ENCODE measurements at places on chromosomes 2 and 18.

DNA sequence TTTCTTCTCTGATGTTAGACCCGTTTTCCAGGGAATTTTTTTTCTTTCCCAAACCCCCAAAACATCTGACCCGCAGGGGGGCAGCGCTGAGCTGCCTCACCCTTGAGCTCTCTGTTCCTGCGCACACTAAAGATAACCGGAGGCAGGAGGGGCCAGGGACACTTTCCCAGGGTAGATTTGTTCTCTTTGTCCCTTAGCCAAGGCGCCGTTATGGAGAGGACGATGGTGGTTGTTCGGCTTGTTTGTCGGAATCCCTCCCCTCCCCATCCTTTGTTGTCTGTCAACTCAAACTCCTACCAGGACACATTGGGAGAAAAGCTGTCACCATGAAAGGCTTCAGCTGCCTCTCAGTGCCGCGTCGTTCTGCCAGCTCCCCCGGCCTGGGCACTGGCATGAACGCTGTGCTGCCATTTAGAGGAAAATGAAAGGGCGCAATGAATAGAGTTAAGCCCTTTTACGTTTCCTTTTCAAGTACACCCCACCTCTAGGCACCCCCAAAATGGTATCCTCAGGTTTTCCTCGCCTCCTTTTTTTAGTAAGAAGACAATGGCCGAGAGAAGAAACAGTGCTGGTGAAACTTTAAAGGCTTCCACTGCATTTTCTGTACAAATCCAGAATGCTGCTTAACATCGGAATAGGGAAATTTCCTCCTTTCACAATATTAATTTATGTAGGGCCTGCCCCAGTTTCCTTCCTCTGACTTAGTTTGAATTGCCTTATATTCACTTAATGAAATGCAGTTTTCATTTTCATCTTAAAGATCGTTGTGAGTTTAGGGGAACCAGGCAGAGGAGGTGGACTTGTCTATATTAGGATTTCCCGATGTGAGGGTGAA, 62.1 kb downstream of the RND3 start:
- DNase-seq, result no peak

- no peak for DNase-seq
These were observed 16.7 kb downstream of the WIPF1 start for GRCh38 chr2:174580951-174581350.

DNA sequence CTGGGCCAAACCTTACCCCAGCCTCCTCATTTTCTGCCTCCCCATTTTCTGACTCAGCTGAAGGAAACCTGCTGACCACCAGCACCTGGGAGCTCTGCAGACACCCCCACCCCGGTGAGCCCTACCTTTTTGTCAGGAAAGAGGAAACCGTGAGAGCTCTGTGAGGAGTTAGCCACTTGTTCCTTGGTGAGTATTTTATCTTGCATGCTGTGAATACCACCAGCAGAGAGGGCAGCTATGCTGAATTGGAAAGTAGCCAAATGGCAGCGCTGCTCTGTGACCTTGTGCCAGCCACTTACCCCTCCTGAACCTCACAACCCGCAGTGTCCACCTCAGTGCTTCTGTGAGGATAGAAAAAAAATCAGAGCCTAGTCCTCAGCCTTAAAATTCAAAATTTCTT, 2.5 kb downstream of the MPPE1 start:
- no peak for DNase-seq

GRCh38 chr2:235343156-235343774, 150.6 kb upstream of the AGAP1 start:
- DNase-seq, result no peak

DNA sequence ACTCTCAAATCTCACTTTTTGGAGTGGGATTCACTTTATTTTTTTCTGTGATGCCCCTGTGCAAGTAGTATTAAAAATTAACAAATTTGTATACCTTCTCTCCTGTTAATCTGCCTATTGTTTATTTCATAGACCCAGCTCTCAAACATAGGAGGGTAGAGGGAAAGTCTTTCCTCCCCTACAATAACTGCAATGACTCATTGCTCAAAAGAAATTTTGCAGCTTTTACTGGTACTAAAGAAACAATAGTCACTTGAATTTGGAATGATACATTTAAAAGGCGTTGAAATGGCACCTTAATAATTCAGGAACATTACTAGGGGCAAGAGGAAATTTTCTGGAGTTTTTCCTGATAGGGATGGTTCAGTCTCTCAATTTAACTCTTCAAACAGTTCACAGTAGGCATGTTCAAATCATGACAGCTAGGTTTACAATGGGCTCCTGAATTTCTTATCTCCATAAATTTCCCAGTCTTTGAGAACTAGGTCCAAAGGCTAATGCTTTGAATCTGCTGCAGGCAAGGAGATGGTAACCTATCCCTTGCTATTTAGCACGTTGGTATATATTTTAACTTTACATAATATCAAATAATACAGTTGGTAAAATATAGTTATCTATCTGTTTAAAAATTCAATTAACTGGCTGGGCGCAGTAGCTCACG, 88.8 kb downstream of the CHN1 start:
- DNase-seq, result no peak

DNA sequence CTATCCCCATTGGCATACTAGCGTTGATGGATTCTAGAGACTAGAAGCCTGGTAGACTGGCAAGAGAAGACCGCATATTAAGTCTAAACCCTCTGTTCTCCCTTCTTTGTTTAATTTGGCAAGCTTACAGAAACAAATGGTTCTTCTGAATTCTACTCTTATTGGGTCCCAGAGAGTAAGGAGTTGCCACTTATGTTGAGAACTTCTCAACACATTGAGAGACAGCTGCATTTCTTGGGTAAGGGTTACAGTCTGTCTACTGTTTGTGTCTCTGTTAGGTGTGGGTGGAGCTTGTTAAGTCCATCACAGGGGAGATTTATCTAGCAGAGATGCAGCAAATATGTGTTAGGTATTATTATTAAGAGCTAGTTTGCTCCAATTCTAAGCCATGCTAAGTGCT, 435.8 kb upstream of the MEIS1 start:
- no peak for DNase-seq

- DNase-seq, result no peak
These were observed 1.1 kb downstream of the TMEM18 start for GRCh38 chr2:675982-676646.

DNA sequence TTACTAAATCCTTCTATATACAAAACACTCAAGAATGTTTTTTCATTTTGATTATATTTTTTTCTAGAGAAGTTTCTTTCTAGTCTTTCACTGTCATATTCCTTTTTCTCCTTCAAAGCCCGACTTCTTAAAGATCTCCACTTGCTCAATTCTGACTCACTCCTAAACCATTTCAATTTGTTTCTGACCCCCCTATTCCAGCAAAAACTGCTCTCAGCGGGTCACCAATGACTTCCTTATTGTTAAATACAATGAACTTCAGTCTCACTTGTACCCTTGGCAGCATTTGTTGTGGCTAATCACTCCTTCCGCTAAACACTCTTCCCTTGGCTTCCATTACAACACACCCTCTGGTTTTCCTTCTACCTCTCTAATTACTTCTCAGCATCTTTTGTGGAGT, 111.1 kb upstream of the RBBP8 start:
- DNase-seq, result no peak

- DNase-seq, result no peak
These were observed 820 bp downstream of the TMBIM1 start for GRCh38 chr2:218291318-218292047.

DNA sequence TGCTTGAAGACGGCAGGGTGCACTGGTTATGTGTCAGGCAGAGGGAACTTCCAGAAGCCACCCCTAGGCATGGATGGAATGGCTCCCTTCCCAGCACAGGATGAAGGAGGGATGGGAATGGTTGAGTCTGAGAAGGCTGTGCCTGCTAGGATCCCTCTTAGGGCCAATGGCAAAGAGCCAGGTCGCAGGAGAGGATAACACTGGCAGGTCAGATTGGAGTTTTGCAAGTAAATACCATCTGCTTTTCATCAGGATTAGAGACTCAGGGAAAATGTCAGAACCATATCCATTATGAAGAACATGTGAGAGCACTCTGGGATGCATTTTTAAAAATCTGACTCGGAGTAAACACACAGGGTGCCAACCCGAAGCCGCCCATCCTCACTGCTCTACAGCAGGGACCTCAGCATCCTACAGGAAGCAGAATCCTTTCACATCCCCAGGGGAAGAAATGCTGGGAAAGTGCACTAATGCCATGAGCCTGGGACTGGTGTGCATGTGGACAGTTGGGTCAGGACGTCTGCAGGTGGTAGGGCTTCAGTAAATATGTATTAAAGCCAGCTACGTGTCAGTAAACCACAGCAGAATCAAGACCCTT, 139.9 kb downstream of the MYT1L start:
- DNase-seq, result no peak

DNA sequence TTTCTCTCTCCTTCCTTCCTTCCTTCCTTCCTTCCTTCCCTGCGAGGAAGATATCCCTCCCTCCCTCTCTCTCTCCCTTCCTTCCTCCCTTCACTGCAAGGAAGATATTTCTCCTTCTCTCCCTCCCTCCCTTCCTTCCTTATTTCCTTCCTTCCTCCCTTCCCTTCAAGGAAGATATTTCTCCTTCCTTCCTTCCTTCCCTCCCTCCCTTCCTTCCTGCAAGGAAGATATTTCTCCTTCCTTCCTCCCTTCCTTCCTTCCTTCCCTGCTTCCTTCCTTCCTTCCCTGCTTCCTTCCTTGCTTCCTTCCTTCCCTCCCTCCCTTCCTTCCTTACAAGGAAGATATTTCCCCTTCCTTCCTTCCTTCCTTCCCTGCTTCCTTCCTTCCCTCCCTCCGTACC, 229.5 kb downstream of the ZBTB7C start:
- no peak for DNase-seq

GRCh38 chr2:192254444-192254843, 59.7 kb upstream of the TMEFF2 start:
- DNase-seq, result no peak

DNA sequence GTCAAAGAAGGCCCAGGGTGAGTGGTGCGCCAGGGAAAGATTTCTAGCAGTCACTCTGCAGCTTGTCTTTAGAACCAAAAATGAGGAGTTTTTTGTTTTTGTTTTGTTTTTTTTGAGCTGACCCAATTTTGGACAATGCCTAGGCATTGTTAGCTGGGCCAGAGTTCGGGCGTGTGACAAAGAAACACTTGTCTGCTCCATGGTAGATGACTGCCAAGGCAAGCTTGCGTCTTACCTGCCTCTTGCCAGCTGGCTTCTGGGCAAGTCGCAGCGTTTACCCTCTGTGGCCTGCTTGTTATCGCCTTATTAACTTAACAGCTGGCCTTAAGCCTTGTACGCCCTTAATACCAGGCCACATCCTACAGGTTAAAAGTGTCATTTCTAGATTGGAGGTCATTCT, 114.3 kb downstream of the GALNT1 start:
- DNase-seq, result no peak

GRCh38 chr2:231479455-231479854, 15.2 kb upstream of the NCL start:
- no peak for DNase-seq

DNA sequence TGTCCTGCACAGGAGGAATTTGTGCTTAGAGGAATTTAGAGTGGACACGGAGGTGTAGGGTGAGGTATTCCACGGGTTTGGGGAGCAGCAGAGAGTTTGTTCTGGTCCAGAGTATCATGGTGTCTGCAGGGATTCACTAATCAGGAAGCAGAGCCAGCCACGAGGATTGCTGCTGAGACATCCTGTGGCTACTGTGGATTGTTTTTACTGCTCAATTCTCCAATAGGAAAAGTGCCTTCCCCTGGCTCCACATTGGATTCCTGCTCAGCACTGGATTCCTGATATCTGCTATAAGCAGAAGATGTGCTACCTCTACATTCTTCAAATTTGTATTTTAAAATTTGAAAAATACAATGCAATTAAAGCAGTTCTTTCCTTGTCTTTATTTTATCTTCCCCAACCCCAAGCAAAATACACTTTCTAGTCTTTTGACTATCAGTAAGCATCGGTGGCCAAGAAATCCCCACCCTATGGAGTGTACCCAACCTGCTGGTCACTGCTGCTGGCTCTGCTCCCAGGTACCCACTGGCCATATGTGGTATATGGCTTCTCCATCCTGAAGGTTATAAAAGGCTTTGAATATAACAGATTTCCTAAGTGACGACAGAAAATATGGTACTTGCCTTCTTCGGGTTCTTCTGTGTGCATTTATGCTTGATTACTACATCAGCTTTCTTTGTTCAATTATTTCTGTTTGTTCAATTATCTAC, 1403.0 kb upstream of the NXPH2 start:
- no peak for DNase-seq

- no peak for DNase-seq
These were observed 108.1 kb downstream of the CTIF start for GRCh38 chr18:48646976-48647375.

- no peak for DNase-seq
These were observed 32.1 kb upstream of the INSIG2 start for GRCh38 chr2:118056165-118056534.

DNA sequence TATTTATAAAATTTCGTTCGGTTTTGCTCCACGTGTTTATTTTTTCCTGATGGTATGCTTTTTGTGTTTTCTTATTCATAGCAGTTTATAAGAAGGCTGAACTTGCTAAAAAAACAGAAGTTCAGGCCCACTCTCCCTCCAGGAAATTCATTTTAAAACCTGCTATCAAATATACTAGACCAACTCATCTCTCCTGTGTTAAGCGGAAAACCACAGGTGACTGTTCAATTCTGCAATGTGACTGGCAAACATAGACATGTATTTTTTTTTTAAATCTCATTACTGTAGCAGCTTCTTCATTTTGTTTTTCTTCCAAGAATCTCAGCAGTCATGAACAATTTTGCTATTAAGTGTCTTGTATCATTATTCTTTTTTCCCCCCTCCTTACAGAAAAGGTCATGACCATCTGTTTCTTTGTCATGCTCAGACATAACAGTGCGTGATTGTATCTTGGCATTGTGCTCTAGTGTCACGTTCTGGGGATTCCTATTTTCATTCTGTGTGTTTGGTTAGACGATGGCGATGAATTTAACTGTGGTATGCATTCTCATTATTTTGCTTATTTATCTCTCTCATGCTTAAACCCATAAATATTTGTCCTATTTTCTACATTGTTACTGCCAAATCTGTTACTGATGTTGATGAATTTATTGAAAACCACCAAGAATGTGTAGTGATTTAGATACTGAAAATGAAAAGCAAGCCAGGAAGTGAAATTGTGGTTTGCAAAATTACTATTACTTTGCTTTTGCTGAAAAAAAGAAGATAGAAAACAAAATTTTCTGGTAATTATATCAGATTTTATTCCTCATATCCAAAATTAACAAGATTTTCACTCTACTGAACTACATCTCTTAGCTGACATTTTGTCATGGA, 74.6 kb upstream of the UNC80 start:
- DNase-seq, result no peak

DNA sequence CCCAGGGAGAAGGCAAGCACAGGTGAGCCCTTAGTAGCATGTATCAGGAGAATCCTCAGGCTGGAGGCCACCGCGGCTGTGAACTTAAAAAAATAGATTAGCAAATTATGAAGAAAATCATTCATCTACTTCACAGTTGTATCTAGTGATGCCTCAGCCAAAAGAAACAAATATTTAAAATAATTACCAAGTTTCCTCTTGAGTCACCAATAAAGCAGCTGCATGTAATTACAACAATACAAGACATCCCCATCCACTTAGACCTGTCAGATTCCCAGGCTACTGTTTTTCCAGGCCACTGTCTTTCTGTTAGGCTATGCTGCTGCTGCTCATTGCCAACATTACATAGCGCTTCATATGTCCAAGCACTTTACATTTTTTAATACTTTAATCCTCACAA, 54.6 kb upstream of the PHLPP1 start:
- DNase-seq, result no peak

- no peak for DNase-seq
These were observed 189.9 kb upstream of the NDUFV2 start for GRCh38 chr18:8912348-8913326.

GRCh38 chr18:70387027-70387426, 98.2 kb downstream of the SOCS6 start:
- no peak for DNase-seq

Measured in stimulated activated CD4-positive, alpha-beta T cell treated with anti-CD3 and anti-CD28 coated beads, Interleukin-15, amount 100 ng/mL, for 24 hours (primary cell).